ENCODE measurements at places on chromosomes 5 and 9.
A peak's percentile ranks its signal among the peaks of the same experiment; 100 is the strongest.

- DNase-seq = peak; percentile 23
Observed at GRCh38 chr9:5336688-5337087, 3.0 kb downstream of the RLN1 start.

DNA sequence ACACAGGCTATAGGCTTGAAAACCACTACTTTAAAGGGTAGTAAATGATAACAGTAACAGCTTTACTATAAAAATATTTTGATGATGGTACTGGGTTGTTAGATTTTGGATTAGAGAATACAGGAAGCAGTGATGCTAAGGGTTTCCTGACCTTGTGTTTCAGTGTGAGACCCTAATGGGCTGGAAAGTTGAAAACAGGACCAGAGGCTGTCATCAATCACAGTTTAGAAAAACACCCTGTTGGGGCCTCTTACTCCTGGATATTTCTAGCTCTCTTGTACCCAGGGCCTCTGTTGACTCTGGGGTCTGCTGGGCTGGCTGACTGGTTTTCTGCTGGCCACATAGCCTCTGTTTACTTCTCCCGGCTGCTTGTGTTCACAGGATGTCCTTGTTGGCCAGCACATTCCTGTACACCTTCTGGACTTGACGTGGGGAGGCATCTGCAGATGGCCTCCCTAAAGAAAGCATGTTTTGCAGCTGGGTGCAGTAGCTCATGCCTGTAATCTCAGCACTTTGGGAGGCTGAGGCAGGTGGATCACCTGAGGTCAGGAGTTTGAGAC, 21.5 kb downstream of the ACER2 start:
- DNase-seq = no peak

DNA sequence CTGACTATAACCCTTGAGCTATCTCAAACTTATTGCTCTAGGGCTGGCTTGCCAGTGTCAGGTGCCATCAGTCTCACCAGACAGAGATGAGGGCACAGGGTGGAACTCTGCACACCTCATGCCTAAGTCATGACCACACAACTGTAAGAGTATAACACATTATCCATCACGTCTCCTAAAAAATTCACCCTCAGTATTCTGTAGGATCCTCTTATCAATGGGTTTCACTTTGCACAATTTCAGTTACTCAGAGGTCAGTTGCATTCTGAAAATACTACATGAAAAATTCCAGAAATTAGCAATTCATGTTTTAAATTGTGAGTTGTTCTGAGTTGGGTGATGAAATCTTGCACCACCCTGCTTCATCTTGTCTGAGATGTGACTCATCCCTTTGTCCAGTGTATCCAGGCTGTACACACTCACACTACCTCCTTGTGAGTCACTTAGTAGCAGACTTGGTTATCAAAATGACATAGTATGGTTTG, 690.9 kb upstream of the CDH18 start:
- peak; percentile 36 for DNase-seq

DNA sequence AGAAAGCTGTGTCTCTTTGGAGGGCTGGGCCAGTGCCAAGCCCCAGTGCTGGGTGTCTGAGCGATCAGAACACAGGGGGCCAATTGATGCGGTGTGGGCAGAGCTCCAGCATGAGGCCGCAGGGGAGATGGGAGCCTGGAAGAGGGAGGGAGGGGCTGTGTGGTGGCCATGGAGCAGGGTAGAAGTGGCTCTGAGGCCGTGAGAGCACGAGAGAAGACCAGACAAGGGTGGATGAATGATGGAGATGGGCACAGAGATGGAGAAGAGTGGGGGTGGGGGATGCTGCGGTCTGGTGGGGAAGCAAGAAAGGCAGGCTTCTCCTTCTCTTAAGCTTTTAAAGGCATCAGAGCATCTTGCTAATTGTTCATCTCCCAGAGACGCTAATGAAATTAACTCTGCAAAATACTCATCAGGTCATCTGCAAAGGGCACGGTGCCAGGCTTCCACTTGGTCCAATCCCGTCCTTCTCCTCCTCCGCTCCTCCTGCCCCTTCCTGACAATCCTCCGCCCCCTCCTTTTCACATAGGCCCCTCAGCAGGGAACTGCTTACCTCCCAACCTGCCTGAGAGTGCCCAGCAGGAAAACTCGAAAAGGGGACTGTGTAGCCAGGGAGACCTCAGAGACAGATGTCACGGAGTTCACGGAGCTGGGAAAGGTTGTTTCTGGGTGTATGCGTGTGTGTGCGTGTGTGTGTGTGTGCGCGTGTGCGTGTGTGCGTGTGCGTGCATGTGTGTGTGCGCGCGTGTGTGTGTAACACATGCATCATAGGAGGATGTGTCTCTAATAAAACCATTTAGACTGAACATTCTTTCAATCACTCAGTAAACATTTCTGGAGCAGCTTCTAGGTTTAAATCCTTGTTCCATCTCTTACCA, 7.1 kb upstream of the UNC5A start:
- DNase-seq = no peak

GRCh38 chr9:38018958-38019602, 49.9 kb downstream of the SHB start:
- DNase-seq = no peak
